ENCODE measurements at places on chromosomes 1 and 21. TPM values are rescaled to one million over a fixed set of nuclear protein-coding genes. Genes with fewer than 3 reads are reported as not detected.

DNA sequence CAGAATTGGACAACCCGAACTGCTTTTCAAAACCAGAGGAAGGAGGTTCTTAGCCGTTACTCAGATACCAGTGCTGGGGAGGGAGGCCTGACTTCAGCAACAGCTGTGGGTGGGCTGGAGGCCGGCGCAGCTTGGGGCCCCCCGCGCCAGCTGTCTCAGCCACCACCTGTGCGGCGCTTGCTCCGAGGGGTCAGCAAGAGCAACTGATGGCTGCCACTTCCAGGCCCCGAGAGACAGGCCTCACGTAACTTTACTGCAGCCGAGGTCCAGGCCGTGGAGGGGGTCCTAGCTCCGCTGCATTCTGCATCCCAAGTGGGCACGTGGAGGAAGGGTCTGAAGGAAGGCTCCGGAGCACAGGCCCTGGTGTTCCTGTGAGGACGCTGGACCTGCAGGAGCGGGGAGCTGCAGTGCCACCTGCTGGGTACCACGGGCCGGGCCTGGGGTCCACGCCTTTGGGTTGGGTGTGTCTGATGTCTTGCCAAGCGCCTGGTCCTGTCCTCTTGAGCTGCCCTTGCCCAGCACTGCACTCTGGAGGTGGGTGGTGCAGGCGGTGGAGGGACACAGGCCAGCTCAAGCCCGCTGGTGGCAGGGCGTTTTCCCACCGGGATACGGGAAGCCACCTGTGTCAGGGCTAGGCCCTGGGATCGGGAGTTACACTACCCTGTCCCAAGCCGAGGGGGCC is 9.8 kb downstream of the THAP3 start:
- H3K27me3 ChIP-seq, result no peaks in the 10 kb centered on the region
- peaks cover 74% of the 10 kb centered on the region for H3K36me3 ChIP-seq
- no peak overlapping the region for H3K4me3 ChIP-seq

DNA sequence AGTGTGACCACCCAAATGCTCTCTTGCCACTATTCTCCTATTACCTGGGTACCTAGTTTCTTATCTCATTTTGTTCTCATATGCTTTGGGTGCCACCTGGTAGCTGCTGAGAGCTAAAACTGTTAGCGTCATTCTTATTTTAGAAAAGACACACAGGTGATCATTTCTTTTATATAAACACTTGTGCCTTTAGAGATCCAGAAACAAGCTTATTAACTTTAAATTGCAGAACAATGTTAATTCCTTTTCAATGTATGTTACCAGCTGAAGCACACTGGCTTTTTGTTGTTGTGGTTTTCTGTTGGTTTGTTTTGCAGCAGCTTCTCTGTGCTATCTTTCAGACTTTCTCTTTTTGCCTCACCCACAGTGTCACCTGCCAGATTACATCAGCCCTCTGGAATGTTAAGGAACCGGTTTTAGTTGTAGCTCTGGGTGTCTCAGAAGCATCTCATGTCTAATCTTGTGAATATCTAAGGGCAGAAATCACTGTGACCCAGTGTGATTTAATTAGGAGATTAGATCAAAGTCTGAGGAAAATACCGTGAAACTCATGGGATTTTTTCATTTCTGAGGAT is 43.4 kb upstream of the SLC19A2 start:
- peaks cover 15% of the 10 kb centered on the region for H3K36me3 ChIP-seq
- no peak overlapping the region for H3K4me3 ChIP-seq
- H3K27me3 ChIP-seq, result no peaks in the 10 kb centered on the region
- DNase-seq, result no peak
- no peak overlapping the region for H3K27ac ChIP-seq
- peaks cover 6% of the 10 kb centered on the region for H3K4me1 ChIP-seq

GRCh38 chr1:162691999-162692575 is 59.8 kb downstream of the DDR2 start:
- no peaks in the 10 kb centered on the region for H3K36me3 ChIP-seq
- no peak overlapping the region for H3K27ac ChIP-seq
- no peaks in the 10 kb centered on the region for H3K27me3 ChIP-seq
- DNase-seq, result no peak
- H3K4me3 ChIP-seq, result no peak overlapping the region

LAPTM5 gene
- 0.34 TPM for total RNA-seq

SPRR1B gene
- not detected for total RNA-seq

Measured in HepG2 (cell line).